ENCODE measurements at places on chromosomes 7 and 10. TPM values are rescaled to one million over a fixed set of nuclear protein-coding genes. Genes with fewer than 3 reads are reported as not detected.

- H3K27me3 ChIP-seq = no peaks in the 10 kb centered on the region
- H3K36me3 ChIP-seq = no peaks in the 10 kb centered on the region
- no peak overlapping the region for H3K27ac ChIP-seq
- no peaks in the 10 kb centered on the region for H3K4me1 ChIP-seq
Measured at GRCh38 chr7:140597428-140597949, 43.1 kb downstream of the DENND2A start.

- H3K4me1 ChIP-seq = no peaks in the 10 kb centered on the region
- no peak overlapping the region for H3K27ac ChIP-seq
- H3K36me3 ChIP-seq = no peaks in the 10 kb centered on the region
- DNase-seq = no peak
- H3K27me3 ChIP-seq = no peaks in the 10 kb centered on the region
Measured at GRCh38 chr10:89555688-89556445, 20.5 kb upstream of the SLC16A12 start.

GRCh38 chr7:50205011-50205410, 99.5 kb upstream of the IKZF1 start:
- H3K27ac ChIP-seq = peak overlapping the region; percentile 34
- DNase-seq = no peak
- H3K4me3 ChIP-seq = no peak overlapping the region

DNA sequence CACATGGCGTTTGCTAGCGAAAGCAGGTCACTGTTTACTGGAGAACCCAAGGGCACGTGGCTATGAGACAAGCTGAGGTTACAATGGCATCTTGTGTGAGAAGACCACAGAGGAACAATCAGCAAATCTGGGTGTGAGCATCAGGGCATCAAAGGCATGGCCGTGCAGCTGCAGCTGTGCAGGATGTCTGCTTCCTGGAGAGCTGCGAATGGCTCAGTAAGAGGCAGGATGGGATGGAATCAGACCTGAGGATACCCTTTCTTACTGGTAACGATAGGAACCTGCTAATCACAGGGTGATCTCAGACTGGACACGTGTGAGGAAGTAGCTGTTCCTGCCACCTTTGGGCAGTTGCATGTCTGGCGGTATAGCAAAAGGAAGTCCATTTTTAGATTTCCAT, 119.5 kb downstream of the RNF216 start:
- no peak overlapping the region for H3K27ac ChIP-seq
- no peak for DNase-seq
- peaks cover 7% of the 10 kb centered on the region for H3K4me1 ChIP-seq
- H3K36me3 ChIP-seq = no peaks in the 10 kb centered on the region

ACBD5 gene
- 31.6 TPM for total RNA-seq

TDRD1 gene
- total RNA-seq = 1.7 TPM
